CD4-positive, alpha-beta T cell treated with Interleukin-15 for 1 hour (primary cell): ENCODE measurements at places on chromosomes 12 and 14.

DNA sequence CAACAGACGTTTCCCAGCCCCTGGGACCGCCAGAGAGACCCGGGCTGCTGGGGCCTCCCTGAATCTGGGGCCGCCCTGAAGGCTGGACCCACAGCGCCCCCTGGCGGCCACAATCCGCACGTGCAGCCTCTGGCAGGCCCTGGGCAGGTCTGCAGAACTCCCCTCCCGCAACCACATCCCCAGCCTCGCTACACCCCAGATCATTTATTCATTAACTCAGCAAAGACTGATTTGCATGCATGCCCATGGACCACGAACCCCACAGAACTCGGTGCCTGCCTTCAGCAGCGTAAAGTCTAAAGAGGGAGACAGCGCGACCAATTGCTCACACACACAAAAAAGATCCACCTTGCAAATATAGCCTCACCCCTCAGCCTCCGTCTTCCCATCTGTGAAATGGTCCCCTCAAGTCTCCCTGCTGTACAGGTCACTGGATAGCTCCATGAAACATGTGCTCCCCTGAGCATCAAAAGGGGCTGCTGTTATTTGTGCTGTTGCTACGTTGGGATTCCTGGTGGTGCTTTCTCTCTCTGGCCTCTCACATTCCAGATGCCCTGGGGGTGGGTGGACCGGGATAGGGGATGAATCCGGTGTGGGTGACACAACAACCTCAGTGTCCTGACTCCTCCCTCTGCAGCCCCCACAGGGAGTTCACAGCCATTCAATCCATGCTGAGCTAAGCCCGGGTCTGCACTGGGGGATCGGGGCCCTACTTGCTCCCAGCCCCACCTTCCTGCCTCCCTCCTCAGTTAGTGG is 96.4 kb downstream of the SCARB1 start:
- peak; percentile 74 for DNase-seq

DNA sequence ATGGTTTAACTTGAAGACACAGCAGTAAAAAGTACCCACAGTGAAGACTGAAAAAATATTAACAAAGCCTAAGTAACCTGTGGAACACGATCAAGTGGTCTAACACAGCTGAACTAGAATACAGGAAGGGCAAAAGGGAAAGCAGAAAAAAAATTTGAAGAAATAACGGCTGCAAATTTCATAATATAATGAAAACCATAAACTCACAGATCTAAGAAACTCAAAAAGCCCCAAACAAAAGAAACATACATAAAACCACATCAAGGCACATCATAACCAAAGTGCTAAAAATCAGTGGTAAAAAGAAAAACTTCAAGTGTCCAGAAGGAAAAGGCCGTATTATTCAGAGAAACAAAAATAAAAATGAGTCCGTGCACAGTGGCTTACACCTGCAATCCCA is 30.9 kb downstream of the SPPL3 start:
- no peak for DNase-seq

- no peak for DNase-seq
These were observed 176.7 kb downstream of the ADGRD1 start for GRCh38 chr12:131130311-131130911.

GRCh38 chr12:2999265-2999841 is 40.2 kb downstream of the TEAD4 start:
- DNase-seq = no peak

DNA sequence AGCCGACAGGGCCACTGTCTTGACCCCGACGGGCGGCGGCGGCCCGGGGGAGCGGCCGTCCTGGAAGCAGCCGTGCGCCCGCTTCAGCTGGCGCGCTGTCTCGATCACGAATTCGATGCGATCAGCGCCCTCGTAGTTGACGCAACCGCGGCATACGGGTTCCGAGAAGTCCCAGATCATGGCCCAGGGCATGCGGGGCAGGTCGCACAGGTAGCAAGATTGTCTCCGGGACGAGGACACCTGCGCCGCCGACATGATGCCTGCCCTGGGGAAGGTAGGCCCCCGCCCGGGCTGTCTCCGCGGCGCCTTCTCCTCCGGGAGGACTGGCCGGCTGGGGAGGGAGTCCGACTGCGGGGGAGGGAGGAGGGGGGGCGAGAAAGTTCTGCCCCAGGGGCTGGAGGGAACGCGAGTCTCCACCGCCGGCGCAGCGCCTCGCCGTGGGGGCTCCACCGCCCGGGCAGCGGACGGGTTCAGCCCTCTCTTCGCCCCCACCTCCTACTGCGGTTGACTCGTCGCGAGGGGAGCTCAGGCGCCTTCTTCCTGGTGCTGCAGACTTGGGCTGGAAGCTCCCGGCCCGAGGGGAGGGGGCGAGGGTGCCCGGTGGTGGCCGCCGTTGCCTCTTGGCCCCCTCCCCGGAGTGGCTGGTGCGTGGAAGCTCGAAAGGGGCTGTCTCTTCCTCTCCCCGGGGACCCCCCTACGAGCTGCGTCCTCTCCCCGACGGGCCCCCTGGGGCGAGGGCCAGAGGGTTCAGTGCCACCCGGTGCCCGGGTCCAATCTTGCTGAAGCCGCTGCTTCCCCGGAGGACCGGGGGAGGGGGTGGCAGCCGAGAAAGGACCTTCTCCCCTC is 747 bp downstream of the IRF2BPL start:
- DNase-seq = peak; percentile 76

- no peak for DNase-seq
These were observed 29.0 kb upstream of the SMOC1 start for GRCh38 chr14:69850086-69850735.

DNA sequence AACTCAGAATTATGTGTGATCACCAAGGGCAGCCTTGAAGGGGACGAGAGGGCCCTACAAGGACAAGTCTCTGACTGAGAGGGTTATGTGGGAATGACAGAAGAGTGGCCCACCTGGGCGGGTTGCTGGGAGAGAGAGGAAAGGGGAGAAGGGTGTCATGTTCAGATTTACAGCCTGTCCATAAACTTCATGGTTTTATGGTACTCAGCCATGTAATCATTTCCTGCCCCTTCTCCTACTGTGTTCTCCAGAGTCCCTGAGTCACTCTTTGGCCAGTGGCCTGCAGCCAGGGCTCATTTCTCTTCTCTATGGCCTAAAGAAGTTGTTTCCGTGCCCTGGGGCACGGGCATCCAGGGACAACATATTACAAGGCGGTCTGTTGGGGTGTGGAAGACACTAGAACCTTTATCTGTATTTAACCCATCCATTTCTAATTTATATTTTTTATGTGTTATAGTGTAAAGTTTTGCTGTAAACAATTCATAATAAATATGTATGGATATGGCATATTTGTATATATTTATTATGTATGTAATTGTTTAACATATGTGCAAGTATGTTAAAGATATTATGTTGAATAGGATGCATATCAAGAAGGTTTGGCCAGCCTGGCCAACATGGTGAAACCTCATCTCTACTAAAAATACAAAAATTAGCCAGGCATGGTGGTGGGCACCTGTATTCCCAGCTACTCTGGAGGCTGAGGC is 26.9 kb downstream of the DDX47 start:
- no peak for DNase-seq

DNA sequence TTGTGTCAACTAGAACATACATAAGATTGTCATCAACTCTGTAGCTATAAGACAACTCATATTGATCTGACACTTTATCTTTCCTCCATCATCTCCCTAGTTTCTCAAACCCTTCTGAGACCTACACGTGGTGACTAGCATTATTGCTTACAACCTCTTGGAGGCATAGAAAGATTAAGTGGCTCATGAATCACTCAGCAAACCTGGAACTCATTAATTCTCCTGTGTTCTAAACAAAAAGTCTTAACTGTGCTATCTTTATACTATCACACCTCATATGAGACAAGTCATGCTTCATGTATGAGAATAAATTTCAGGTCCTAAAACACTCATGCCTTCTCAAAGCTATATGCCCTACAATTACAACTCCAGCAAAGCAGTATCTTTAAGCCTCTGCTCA is 408.6 kb upstream of the SYT1 start:
- DNase-seq = no peak

DNA sequence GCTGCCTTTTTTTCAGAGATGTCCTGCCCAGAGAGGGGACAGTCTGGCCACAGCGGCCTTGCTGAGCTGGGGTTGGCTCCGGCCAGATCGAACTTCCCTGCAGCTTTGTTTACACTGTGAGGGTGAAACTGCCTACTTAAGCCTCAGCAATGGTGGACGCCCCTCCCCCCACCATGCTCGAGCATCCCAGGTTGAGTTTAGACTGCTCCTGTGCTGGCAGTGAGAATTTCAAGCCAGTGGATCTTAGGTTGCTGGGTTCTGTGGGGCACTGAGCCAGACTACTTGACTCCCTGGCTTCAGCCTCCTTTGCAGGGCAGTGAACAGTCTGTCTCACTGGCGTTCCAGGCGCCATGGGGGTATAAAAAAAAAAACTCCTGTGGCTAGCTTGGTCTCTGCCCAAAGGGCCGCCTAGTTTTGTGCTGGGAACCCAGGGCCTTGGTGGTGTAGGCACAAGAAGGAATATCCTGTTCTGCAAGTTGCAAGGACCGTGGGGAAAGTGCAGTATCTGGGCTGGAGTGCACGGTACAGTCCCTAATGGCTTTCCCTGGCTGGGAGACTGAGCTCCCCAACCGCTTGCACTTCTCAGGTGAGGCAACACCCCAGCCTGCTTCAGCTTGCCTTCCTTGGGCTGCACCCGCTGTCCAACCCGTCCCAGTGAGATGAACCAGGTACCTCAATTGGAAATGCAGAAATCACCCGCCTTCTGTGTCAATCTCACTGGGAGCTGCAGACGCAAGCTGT is 79.1 kb downstream of the LRIG3 start:
- no peak for DNase-seq

- DNase-seq = no peak
These were observed 27.4 kb downstream of the RAB35 start for GRCh38 chr12:120089105-120089504.

GRCh38 chr12:66669541-66669940 is 9.3 kb downstream of the GRIP1 start:
- DNase-seq = no peak

- no peak for DNase-seq
These were observed 207.9 kb upstream of the BCL2L14 start for GRCh38 chr12:11862798-11863197.

- no peak for DNase-seq
These were observed 22.2 kb upstream of the EDDM3A start for GRCh38 chr14:20723488-20723887.

GRCh38 chr12:67460388-67460787 is 188.2 kb upstream of the DYRK2 start:
- DNase-seq = no peak

DNA sequence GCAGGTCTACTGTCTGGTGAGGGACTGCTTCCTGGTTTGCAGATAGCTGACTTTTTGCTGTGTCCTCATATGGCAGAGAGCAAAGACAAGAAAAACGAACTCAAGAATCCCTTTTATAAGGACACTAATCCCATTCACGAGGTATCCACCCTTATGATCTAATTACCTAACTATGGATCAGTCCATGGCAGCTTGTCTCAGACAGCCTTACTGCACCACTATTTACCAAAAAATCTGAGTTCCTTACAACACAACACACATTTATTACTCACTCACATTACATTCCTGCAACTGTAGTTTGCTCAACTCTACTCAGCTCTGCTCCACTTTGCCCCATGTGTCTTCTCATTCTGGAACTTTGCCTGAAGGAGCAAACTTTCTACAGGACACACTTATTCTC is 10.1 kb upstream of the SLC6A15 start:
- no peak for DNase-seq

GRCh38 chr12:47967461-47968321 is 4.3 kb downstream of the TMEM106C start:
- no peak for DNase-seq

DNA sequence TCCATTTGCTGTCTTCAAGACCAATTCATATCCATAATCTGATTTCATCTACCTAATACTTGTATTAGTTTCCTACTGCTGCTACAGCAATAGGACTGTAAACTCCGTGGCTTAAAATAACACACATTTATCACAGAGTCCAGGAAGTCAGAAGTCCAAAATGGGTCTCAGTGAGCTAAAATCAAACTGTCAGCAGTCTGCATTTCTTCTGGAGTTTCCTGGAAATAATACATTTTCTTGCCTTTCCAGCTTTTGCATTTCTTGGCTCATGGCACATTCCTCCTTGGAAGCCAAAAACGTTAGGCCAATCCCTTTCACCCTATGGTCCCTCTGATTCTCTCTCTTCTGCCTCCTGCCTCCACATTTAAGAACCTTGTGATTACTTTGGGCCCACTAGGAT is 239.8 kb downstream of the PRKD1 start:
- no peak for DNase-seq
